Activated naive CD4-positive, alpha-beta T cell treated with anti-CD3 and anti-CD28 coated beads, Interleukin-2, amount 50 U/mL, for 72 hours (primary cell): ENCODE measurements at places on chromosomes 16 and 17.
A peak's percentile ranks its signal among the peaks of the same experiment; 100 is the strongest.

DNA sequence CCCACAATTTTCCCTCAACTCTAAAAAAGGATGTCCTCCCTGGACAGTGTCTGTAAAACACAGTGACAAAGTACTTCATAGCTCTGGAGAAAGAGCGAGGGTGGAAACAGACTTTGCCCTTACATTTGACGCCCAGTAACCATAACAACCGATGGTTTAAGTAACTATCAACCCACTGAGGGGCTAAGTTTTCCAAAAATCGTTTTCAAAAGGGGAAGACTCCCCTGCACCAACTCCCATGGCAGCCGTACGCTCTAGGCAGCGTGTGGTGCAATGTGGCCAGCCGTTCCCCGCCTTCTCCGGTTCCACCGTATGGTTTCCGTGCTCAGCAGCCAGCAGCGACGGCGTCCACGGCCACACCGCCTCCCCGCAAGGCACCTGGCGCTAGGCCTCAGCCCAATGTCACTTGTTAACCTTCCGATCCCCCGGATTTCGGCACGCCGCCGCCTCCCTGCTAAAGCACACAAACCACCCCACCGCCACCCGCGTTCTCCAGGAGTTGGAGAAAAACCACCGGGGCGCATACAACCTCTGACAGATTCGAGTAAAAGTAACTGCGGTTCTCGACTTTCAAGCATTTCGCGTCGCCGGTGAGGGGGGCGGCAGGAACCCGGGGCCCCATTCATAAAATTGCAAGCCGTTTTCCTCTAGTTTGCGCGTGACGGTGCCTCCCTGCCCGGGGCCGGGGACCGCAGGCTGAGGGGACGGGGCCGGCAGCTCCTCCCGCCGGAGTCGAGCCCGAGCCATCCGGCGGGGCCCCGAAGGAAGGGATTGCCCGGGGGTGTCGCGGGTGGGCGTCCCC lies 661 bp downstream of the TEX2 start:
- peak; percentile 64 for DNase-seq

DNA sequence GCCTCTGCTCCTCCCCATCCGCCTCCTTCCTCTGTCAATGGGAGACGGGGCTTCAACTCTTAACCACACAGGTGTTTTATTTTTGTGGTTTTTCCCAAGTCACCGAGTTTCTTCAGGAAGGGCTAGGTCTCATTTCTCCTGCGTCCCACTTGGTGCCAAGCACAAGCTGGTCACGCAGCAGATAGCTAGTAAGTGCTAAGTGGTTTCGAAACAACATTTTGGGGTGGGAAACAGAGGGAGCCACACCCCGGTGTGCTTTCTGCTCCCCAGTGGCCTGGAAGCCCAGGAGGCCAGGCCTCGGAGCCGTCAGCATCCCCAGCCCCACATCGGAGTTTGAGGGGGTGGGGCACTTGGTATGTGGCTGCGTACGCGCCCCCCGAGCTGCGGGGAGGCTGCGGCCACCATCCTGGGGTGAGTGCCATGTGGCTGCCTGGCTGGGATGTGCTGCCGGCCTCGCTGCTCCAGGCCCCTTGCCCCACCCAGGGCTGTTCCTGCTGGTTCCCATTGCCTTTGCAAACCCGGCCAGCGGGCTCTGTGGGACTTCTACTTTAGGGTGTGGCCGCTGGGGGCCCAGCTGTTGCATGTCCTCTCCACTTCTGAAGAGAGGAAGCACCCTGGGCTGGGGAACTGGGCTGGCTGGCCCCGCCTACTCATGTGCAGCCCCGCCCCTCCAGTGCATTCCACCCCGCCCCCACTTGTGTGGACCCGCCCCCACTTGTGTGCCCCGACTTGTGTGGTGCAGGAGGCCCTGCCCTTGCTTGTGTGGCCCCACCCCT lies 55.6 kb downstream of the BAIAP2 start:
- DNase-seq = no peak

- no peak for DNase-seq
Observed at GRCh38 chr17:72158895-72159885, 38.4 kb downstream of the SOX9 start.

DNA sequence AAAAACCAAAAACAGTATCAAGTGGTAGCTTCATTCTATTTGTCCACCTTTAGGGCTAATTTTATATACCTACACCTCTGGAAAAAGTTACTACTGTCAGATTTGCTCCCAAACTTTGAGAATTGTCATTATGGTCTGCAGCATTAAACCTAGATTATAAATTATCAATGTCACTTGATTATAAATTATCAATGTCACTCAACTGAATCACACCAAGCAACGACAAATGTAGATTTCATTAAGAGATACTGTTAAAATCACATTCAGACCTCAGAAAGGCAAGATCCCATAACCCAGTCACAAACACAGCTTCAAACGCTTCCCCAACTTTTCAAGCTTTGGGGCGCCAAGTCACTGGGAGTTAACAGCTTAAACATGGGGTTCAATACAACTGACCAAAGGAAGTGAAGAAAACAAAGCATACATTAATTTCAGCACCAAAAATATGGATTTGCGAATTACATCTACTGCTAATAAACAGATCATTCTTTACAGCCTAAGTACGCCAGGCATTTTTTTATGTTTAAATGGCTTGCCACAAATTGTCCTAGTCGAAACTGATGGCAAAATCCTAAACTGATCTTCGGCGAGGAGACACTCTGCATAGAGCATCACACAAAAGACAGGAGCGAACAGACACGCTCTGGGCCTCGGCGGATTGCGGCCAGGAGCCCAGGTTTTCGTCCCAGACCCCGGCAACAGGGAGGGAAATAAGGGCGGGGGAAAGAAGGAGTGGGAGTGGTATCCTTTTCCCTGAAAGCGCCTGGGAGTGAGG lies 981 bp downstream of the GLG1 start:
- DNase-seq = no peak

DNA sequence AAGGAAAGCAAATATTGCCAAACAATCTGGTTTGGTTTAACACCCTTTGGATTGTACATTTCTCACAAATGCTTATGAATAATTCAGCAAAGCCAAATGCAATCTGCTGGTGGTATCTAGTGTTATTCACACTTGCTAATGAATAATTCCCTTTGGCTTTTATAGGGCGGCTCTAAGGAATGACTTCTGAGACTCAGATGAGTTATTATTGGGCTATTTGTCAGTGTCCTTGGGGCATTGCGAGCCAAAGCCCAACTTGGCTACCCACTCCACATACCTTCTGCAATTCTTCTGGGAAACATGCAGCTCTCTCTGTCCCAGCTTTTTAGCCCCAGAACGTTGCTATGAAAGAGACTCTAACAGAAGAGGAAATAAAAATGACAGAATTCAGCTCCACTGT lies 41.1 kb downstream of the FTO start:
- no peak for DNase-seq

DNA sequence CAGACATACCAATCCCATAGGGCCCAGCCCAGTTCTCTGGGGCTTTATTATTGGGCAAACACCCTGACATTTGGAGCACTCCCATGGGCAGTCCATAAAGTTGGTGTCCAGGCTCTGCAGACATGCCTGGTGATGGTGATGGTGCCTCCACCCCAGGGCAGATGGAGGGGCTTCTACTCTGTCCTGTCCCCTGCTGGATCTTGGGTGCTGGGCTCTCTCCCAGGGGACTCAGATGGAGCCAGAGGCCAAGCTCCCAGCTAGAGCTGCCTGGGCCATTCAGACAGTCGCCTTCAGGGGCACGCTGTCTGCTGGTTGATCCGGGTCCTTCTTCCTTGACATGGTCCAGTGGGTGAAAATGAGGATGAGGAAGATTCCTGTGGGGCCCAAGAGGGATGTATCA lies 10.6 kb downstream of the CDH16 start:
- DNase-seq = no peak

DNA sequence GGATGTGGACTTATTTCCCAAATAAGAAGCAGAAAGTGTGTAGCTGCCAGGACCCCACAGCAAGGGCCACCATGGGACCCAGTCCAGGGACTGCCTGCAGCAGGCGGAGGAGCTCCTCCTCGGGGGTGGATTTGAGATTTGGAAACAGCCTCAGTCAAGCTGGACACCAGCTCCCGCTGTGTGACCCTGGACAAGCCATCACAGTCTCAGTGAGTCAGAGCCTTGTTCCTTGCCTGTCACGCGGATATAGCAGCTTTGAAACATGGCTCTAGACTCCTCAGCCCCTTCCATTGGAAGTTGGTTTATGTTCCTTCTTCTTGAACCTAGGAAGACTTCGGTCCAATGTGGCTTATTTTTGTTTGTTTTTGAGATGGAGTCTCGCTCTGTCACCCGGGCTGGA lies 12.5 kb upstream of the DPEP1 start:
- DNase-seq = no peak

- DNase-seq = no peak
Observed at GRCh38 chr17:57574040-57574513, 171.0 kb downstream of the CCDC182 start.
